Camera-type eye (tissue), 1 donor: ENCODE measurements at places on chromosomes 12 and 14. TPM values are rescaled to one million over a fixed set of nuclear protein-coding genes. Genes with fewer than 3 reads are reported as not detected.

Gene HIF1A
- 314 TPM for total RNA-seq

Gene IL22
- not detected for total RNA-seq

Gene ATP2B1
- total RNA-seq = 177 TPM

Gene LRP6
- 110 TPM for total RNA-seq

Gene CCDC175
- 8.6 TPM for total RNA-seq
